ENCODE measurements at places on chromosomes 11 and 22. TPM values are rescaled to one million over a fixed set of nuclear protein-coding genes. Genes with fewer than 3 reads are reported as not detected.

Gene UBE4A
- total RNA-seq: 45.6 TPM

GRCh38 chr22:46929046-46929709, 166.7 kb downstream of the TBC1D22A start:
- H3K4me3 ChIP-seq: no peak overlapping the region
- H3K4me1 ChIP-seq: peaks cover 9% of the 10 kb centered on the region
- no peak for DNase-seq
- no peaks in the 10 kb centered on the region for H3K27me3 ChIP-seq
- H3K27ac ChIP-seq: no peak overlapping the region
- H3K36me3 ChIP-seq: no peaks in the 10 kb centered on the region

DNA sequence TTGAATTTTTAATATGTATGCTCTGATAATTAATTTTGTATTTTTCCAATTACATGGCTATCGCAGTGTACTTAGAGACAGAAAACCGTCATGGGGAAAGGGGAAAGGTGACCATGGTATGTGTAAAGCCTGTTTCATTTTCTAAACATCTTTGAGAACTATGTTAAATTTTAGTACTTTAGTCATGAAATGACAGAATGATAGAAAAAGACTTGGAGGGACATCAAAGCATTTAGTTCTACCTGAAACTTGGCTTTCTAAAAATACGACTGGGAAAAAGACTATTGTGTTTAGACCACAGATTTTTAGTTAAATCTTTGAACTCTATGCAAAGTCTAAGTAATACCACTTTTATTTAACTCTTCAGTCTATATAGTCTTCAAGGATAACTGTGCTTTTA, 54.1 kb downstream of the MAML2 start:
- H3K36me3 ChIP-seq: peaks cover 27% of the 10 kb centered on the region
- no peak overlapping the region for H3K27ac ChIP-seq
- H3K4me1 ChIP-seq: peaks cover 94% of the 10 kb centered on the region
- DNase-seq: no peak

- no peak overlapping the region for H3K27ac ChIP-seq
- no peaks in the 10 kb centered on the region for H3K36me3 ChIP-seq
- peaks cover 10% of the 10 kb centered on the region for H3K4me1 ChIP-seq
- no peak overlapping the region for H3K4me3 ChIP-seq
- no peak for DNase-seq
- H3K27me3 ChIP-seq: peaks cover 11% of the 10 kb centered on the region
These were observed 150.3 kb upstream of the E2F8 start for GRCh38 chr11:19391026-19391425.

DNA sequence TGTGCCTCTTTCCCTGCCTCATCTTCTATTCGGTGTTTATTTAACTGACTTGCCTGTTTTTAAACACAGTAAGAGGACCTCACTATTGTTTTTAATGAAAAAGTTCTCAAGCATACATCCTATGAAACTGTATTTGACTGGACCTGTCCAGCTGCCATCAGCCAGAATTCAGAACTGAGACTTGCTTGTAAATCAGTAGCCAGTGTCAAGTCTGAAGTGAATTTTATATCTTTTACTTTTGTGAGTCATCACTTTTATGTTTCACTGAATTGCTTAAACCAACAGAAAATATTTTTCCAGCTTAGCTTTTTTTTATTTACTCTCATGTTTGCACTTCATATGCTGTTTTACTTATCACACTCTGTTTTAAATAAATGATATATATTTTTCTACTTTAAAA, 88.3 kb downstream of the LUZP2 start:
- no peaks in the 10 kb centered on the region for H3K27me3 ChIP-seq
- no peak overlapping the region for H3K27ac ChIP-seq
- H3K4me1 ChIP-seq: no peaks in the 10 kb centered on the region
- no peaks in the 10 kb centered on the region for H3K36me3 ChIP-seq
- no peak for DNase-seq

Measured in activated T-cell treated with anti-CD3 and anti-CD28 coated beads, Interleukin-2, amount 50 U/mL, for 72 hours (primary cell).